ACHN (cell line): ENCODE measurements at places on chromosomes 6 and 20.

GRCh38 chr6:37516076-37516919, 16.6 kb upstream of the CCDC167 start:
- no peak for DNase-seq

DNA sequence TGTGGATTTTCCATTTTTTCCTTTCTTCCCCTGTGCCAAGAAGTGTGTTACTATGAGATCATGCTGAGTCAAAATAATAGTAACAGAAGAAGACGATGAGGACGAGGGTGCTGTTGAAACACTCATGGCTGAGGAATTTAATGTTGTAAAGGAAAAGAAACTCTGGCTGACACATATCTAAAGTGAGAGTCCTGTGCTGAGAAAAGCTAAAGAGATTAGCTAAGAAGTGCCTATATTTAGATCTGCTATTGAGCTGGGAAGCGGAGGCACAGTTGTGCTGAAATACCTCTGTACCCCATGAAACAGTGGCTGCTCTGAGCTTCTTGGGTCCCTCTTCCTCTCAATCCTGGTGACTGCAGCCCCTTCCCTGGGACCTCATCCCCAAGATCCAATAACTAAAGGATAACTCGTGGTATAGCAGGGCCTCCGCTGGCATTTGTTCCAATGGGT, 1.1 kb upstream of the SYTL3 start:
- peak; percentile 86 for DNase-seq

DNA sequence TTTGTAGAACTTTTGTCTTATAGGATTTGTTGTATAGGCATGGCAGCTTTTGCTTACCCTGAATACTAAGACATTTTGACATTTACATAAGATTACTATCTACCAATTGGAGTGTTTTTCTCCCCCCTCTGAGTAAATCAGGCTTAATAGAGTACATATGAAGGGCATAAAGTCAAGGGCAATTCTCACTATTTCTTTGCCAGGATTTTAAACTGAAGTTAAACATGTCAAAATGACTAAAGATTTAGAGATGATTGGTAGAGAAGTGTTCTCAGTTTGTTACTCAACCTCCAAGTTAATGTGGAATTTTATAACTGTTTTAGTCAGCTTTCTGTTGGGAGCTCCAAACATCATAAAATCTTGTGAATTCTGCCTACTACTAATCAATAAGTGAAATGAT, 157.8 kb downstream of the CDKAL1 start:
- DNase-seq: no peak

GRCh38 chr20:41124451-41125094, 12.8 kb upstream of the PLCG1 start:
- no peak for DNase-seq

DNA sequence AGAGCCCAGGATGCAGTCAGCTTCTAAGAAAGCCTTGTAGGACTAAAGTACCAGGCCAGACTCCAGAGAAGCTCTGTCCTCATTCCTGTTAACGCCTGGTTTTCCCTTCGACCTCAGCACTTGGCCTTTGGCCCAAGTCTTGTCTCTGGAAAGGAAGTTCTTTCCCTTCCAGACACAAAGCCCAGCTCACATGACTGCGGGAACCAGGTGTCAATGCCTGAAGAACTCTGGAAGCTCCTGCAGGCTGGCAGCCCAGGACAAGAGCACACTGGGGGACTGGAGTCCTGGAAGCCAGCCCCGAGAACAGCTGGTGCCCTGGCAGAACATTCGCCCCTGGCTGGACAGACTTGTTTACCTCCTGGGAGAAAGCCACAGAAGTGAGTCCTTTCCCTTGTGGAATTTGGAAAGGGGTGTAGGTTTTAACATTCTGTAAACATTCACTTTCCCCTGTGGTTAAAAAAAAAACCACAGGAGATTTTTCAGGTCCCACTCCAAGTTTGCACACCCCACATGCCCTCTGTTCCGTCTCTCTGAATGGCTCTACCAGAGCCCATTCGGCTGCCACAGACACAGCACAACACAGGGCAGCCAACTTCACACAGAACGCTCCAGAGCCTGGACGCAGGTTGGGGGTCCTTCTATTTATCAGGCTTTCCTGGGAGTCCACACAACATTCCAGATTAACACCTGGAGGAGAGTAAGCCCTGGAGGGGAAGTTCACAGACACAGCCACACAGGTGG, 18.1 kb downstream of the ACSS1 start:
- no peak for DNase-seq

DNA sequence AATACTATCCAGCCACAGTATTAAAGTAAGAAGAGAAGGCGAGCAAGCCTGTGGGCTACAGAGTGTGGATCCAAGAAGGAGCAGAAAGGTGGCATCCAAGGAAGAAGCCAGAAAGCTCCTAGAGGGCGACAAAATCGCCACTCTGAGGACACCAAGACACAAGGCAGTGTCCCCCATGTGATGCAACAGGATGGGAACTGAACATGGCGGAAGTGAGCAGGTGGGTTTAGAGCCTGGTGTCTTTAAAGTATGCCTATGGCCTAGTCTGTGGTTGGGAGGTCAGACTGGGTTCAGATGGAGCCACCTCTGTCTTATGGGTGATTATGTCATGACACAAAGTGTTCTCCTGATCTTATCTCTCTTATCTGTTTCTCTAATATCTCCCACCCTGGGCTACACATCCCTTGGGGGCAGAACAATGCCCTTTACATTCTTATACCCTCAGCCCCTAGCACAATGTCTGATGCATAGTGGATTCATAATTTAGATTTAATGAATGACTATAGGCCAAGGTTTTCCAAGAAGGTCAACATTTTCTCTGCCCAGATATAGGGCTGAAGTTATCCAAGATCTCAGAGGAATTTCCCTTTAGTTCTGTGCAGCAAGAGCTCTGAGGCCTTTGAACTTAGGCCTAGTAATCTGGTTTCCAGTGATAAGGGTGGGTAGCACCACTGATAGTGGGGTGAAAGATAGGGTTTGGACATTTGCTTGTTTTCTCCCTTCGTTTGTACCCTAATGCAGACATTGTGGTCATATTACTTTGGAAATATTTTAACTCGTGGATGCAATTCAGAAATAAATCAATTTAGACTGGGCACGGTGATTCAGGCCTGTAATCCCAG, 167.3 kb upstream of the AKIRIN2 start:
- no peak for DNase-seq
